Stimulated activated CD4-positive, alpha-beta T cell treated with anti-CD3 and anti-CD28 coated beads, Interleukin-15, amount 100 ng/mL, for 1 hour (primary cell): ENCODE measurements at places on chromosomes 11 and 22.

GRCh38 chr22:50737728-50738648, at the start of gene ACR:
Gene ACR, plus strand, starts transcription at chr22:50738204. Its CDS starts 32 bp downstream, at chr22:50738236.
- DNase-seq = no peak

- no peak for DNase-seq
Measured at GRCh38 chr11:95767498-95767897, 22.1 kb downstream of the FAM76B start.

DNA sequence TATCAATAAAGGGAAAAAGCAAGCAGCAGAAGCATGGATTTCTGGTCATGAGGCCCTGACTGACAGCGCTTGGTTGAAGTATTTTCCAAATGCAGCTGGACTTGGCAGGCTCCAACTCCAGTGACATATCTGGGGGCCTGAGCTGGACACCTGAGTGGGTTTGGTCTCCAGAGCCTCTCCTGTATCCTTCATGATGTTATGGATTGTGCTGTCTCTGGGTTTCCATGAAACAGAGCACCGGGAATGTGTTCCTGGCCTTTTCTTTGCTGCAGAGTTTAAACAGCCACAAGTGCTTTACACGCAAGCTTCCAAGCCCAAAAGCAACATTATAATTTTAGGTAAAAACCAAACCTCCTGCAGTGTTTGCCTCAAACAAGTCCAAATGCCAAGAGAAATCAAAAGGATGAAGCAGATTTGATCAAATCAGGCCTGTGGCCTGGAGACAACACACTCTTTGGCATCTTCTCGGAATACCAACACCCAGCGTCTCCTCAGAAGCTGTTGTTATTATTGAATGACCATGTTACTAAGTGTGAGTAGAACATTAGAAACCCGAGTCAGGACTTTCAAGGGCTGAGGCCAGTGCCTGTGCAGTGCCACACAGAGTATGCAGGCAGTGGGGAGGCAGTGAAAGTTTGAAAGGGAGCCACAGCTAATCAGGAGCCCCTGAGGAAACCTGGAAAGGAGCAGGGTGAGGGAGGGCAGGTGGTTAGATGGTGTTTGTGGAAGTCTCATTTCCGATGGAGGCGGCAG, 42.0 kb downstream of the ME3 start:
- no peak for DNase-seq

GRCh38 chr11:23257088-23257487, 396.8 kb upstream of the CCDC179 start:
- no peak for DNase-seq

- peak; percentile 29 for DNase-seq
Measured at GRCh38 chr11:69337211-69337721, 43.3 kb downstream of the MYEOV start.

- no peak for DNase-seq
Measured at GRCh38 chr11:130223291-130223971, 63.8 kb downstream of the ST14 start.

GRCh38 chr11:65225279-65226102, 36.3 kb upstream of the POLA2 start:
- DNase-seq = peak; percentile 25

DNA sequence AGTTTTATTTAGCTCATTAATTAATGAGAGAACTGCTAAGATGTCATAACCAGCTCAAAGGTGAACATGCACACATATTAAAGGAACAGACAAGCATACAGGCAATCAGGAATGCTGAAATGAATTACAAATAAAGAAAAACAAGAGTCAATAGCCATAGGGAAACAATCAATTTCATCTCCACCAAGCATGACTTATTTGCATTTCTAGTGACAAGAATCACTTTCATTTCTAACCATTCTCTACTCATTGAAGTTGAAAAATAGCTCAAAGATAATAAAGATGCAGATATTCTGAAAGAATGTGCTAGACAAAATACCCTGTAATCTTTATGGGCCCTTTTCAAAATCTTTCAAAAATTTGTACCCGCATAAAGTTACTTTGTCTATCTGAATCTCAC, 23.2 kb downstream of the ISX start:
- DNase-seq = no peak

- DNase-seq = no peak
Measured at GRCh38 chr11:64364435-64364834, 5.5 kb downstream of the RPS6KA4 start.

GRCh38 chr11:128862908-128863660, 4.0 kb downstream of the KCNJ1 start:
- no peak for DNase-seq

DNA sequence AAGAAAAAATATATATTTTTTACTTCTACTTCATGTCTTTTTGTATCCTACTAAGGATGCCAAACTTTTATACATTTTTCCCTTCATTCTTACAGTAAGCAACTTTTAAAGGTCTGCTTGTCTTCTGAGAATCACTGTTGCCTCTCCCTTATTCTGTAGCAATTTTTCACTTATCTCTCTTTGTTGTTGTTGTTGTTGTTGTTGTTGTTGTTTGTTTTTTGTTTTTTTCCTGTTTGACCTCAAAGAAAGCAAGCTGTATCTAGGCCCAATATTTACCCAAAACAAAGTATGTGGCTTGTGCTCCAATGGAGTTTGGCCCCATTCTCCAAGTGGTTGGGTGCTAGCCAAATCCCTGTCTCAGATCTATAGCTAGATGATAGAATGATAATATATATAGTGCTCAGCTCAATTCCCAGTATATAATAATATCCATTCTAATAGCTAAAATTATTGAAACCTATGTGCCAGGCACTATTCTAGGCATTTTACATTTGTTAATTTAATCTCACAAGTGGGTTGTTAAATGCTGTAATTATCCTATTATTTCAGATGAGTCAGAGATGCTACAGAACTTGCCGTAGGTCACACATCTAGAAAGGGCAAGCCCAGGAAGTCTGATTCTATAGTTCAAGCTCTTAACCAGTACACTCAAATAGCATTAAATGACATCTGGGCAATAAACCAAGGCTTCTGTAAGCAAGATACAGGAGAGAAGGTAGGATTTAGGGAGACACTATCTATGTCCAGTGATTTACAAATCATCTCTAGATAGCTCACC, 205.1 kb upstream of the PITPNB start:
- no peak for DNase-seq

- DNase-seq = no peak
Measured at GRCh38 chr11:31921081-31921480, 110.0 kb upstream of the PAX6 start.

- DNase-seq = no peak
Measured at GRCh38 chr11:78338138-78338537, 79.5 kb downstream of the GAB2 start.

DNA sequence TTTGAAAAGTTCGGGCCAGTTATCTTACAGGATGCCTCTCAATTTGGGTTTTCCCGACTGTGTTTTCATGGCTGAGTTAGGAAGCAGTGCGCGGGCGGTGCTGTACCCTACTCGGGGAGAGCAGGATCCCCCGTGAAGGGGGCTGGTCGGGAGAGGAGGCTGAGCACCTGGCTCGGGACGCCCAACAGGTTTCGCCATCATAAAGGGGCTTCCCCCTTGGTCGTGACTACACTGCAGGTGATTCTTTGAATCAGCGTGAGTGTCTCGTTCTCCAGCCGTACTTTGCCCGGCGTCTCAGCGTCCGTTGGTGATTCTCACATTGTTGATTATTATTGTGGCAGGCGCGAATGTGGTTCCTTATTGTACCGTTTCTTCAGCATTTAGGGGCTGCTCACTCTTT, 46.6 kb downstream of the ST14 start:
- no peak for DNase-seq

DNA sequence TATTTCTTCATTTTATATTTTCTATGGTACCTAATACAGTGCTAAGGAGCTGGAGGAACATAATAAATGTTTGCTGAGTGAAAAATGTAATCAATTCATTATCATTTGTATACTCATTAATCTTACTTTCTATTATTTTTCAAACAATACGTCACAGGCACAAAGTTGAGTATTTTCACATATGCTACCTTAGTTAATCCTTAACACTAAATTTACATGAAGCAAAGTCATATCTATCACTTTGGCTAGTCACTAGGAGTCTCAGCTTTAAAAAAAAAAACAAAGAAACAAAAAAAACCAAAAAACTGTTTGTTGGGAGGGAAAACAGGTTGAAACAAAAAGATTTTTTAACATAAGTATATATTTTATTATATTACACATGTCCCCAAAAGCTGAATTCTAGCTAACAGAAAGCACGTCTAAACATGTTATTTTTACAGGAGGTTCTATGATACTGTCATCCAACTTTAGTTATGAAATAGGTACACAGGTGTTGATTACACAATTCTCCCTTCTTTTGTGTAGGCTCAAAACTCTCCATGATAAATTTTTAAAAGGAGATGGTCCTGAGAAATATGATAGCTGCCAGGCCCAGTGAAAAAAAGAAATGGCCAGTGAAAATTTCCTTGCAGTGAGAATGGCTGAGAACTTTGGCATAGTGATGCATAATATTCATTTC, 14.3 kb downstream of the HPS5 start:
- DNase-seq = no peak

DNA sequence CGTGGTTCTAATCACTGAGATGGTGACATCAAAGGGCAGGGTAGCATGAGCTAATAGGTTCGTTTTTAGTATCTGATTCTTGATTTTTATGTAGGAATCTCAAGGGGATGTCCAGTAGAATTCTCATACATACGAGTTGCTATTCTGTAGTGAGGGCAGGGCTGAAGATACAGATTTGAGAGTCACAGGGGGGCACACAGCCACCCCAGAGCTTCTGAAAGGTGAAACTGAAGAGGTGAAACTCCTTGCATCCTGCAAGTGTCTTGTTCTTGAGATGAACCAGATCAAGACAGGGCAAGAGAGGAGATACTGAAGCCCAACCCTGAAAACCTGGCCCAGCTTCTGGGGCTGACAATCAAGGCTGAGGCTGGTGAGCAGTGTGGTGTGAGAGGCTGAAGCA, 35.6 kb upstream of the TMEM123 start:
- DNase-seq = no peak

DNA sequence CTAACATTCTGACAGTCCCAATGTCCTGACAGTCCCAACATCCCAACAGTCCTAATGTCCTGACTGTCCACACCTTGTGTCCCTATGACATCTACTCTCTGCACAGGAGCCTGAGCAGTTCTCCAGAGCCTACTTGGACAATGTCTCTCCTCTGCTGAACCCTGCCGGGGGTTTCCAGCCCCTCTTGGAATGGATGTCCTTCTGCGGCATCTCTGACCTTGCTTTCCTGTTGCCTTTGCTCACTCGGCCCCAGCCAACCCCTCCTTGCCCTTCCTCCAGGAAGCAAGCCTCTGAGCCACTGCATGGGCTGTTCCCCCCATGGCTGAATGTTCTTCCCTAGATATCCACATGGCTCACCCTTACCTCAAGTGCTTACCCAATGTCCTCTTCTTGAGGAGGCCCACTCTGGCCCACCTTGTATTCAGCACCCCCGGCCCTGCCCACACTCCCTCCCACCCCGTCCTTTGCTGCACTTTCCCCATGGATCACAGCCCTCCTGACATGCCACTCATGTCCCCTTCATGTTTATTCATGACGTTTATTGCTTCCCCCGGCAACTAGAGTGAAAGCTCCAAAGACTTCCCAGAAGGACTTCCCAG, 59.5 kb downstream of the DHCR7 start:
- DNase-seq = no peak

GRCh38 chr22:23070418-23071229, at the start of gene GNAZ:
Gene GNAZ, plus strand, starts transcription at chr22:23070519. Its CDS starts 25,177 bp downstream, at chr22:23095696.
- no peak for DNase-seq

- no peak for DNase-seq
Measured at GRCh38 chr22:17260950-17261349, 41.7 kb upstream of the ADA2 start.

GRCh38 chr11:26801601-26802000, 79.7 kb upstream of the SLC5A12 start:
- no peak for DNase-seq

DNA sequence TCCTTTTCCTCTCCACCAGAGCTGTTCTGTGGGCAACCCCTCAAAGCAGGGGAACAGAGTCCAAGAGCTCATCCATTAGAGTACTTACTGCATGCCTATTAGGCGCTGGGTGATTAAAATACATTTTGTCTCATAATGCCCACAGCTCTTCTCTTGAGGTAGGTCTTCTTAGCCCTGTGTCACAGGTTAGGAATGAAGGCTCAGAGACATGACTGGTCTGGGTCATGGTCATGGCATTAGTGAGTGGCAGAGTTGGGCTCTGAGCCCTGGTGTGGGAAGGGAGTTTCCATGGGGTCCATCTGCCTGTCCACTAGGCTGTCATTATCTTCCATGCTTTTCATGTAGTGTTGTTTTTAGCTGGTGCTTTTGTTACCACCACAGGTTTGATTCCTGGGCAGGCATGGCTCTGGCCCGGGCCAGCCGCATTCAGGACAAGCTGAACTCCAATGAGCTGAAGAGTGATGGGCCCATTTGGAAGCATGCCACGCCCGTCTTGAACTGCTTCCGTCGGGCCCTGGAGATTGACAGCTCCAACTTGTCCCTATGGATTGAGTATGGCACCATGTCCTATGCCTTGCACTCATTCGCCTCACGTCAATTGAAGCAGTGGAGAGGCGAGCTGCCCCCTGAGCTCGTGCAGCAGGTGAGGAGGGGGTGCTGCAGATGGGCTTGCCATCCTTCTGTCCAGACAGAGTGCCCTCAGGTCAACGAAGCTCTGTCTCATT, 76.1 kb downstream of the CABIN1 start:
- no peak for DNase-seq

DNA sequence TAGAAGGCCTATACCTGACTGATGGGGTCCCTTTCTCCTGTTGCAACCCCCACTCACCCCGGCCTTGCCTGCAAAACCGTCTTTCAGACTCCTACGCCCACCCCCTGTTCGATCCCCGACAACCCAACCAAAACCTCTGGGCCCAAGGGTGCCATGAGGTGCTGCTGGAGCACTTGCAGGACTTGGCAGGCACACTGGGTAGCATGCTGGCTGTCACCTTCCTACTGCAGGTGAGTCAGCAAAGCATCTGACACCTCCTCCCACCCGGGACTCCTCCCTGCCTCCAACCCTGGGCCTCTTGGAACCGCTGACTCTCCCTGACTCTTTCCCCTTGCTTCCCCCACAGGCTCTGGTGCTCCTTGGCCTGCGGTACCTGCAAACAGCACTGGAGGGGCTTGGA, 1.2 kb downstream of the ROM1 start:
- no peak for DNase-seq

- peak; percentile 19 for DNase-seq
Measured at GRCh38 chr11:61752117-61752924, at the start of gene MYRF. Gene MYRF, plus strand, starts transcription at chr11:61752636. Its CDS starts 109 bp downstream, at chr11:61752745.

GRCh38 chr11:22084564-22084963, 108.3 kb upstream of the ANO5 start:
- no peak for DNase-seq

DNA sequence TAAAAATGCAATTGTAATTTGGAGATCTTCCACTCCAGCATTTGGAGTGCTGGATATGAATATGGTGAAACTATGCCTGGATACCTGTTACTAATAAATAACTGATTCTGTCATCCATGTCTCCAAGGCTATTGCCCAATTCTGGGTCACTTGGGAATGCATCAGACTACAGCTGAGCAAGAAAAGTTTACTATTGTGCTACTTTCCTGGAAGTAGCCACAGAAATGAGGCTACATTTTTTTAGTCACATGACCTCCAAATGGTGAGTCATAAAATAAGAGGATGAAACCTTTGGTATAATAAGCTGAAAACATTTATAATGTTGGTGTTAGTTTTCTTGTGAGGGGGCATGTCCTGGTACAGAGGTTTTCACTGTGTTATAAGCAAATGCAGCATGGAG, 44.4 kb downstream of the DCDC1 start:
- DNase-seq = no peak

GRCh38 chr22:19884954-19885751, 30.5 kb upstream of the GNB1L start:
- DNase-seq = no peak
